Transverse colon (tissue), 4 donors: ENCODE measurements at places on chromosomes 16 and 17. TPM values are rescaled to one million over a fixed set of nuclear protein-coding genes. Genes with fewer than 3 reads are reported as not detected.

GRCh38 chr16:28304214-28304613 is 11.9 kb downstream of the SBK1 start:
- H3K27me3 ChIP-seq, result no peaks in the 10 kb centered on the region
- H3K36me3 ChIP-seq, result no peaks in the 10 kb centered on the region

- no peaks in the 10 kb centered on the region for H3K27me3 ChIP-seq
- H3K36me3 ChIP-seq, result no peaks in the 10 kb centered on the region
- no peak overlapping the region for H3K4me3 ChIP-seq
- no peak for DNase-seq
Measured at GRCh38 chr17:29376667-29377270, 13.4 kb upstream of the TAOK1 start.

BCAS3 gene
- 46.7 TPM for total RNA-seq

DNA sequence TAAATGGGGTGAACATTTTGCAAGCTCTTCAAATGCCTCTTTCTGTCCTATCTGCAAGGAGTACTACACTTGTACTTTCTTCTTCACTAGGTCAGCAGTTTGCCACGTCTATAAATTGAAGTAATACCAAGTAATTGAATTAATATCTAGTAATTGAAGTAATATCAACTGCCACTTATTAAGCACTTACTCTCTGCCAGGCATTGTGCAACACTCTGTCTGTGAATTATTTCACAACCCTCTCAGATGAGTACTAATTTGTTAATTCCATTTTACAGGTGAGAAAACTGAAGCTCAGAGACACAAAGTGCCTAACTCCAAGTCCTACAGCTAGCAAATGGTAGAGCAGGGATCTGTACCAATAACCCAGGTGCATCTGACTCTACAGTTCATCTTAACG is 4.1 kb downstream of the SDR42E1 start:
- H3K36me3 ChIP-seq, result no peaks in the 10 kb centered on the region
- DNase-seq, result no peak
- peaks cover 4% of the 10 kb centered on the region for H3K27me3 ChIP-seq
- H3K27ac ChIP-seq, result no peak overlapping the region

SLC35G6 gene
- total RNA-seq, result not detected

DNA sequence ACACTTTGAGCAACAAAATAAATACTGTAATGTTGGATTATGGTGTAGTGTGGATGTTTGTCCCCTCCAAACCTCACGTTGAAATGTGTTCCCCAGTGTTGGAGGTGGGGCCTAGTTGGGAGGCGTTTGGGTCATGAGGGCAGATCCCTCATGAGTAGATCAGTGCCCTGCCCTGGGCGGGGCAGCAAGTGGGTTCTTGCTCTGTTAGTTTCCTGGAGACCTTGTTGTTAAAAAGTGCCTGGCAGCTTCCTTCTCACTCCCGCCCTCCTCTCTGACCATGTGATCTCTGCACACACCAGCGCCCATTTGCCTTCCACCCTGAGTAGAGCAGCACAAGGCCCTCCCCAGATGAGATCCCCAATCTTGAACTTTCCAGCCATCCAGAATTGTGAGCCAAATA is 67.7 kb downstream of the MPRIP start:
- no peak overlapping the region for H3K4me3 ChIP-seq
- H3K4me1 ChIP-seq, result peaks cover 68% of the 10 kb centered on the region
- peak overlapping the region; percentile 81 for H3K27ac ChIP-seq
- peak; percentile 87 for DNase-seq

DNA sequence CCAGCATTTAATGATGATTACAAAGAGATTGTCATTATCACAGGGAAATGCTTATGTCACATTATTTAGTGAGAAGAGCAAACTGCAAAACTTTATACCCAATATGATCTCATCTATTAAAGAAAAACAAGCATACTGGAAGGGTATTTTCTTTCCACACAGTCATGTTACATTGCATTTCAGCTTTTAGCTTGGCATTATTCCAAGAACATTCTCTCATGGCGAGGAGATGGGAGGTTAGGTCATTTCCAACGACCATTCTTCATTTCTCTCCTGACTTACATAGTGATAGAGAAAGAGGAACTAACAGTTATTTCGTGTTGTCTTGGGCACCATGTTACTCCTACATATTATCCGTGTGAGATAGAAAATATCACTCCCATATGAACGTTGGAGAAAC is 309.4 kb upstream of the XYLT1 start:
- no peaks in the 10 kb centered on the region for H3K27me3 ChIP-seq
- no peak overlapping the region for H3K27ac ChIP-seq
- no peak overlapping the region for H3K4me3 ChIP-seq
- no peak for DNase-seq
- no peaks in the 10 kb centered on the region for H3K36me3 ChIP-seq
- no peaks in the 10 kb centered on the region for H3K4me1 ChIP-seq
